ENCODE measurements at places on chromosomes 7 and 10.

GRCh38 chr10:60629332-60629731, 148.9 kb upstream of the CDK1 start:
- DNase-seq: no peak

DNA sequence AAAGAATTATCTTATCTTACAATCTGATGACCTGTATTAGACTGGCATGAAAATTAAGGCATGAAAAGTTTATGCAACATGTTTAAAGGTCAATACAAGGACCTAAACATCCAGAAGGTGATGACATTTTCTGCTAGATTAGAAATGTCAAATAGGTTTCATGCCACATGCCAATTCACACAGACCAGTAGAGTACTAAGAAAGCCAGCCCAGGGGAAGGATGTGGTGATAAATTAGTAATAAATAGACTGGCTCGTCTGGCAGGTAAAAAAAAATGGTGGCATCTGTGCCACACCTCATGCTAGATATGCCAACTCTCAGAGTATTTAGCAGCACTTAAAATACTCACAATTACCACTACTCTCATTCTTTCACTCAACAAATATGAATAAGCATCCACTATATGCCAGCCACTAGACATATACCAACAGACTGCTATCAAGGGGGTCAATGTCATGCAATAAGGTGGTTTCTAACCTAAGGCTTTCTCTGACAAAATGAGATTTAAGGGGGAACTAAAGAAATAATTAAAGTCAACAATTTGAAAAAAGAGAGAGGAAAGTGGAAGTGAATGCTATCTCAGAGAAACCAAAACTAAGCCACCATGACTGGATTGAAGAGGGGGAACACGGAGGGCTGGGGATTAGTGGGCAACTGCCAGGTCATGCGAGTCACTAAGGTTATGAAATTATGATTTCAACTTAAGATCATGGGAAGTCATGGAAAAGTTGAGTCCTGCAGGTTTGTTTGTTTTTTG, 83.5 kb downstream of the SGMS1 start:
- no peak for DNase-seq

- no peak for DNase-seq
Observed at GRCh38 chr10:123259791-123260190, 105.6 kb downstream of the BUB3 start.

DNA sequence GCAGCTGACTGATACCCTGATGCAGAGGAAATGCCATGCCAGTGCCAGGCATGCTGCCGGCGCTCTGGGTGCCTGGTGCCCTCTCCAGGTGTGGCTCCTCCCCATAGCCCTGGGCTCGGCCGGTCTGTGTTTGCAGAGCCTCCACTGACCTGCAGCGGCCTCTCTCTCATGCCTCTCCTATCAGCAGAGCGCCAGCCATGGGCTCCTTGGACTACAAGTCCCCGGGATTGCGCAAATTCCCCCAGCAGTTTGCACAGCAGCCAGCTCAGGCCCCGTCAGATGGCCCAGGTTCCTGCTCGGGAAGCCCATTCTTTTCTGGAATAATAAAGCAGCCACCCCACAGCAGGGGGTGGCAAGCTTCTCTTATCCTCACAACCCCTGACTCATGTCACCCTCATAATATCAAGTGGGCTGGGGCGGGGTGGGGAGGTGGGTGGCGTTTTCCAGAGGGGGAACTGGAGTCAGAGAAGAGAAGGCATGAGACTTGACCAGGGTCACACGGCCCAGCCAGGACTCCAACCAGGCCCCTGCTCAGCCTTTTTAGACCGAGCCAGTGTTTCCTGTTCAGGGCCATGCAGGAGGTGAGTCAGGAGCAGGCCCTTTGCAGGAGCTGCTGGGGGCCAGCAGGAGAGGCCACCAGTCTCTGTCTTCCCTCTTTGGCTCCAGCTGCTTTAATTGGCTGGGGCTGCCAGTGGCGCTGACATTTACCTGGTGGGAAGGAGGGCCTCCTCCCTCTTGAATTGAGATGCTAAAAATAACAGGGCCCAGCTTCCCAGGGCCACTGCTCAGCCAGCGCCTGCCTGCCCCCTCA, 58.6 kb downstream of the ZMIZ1 start:
- DNase-seq: no peak

DNA sequence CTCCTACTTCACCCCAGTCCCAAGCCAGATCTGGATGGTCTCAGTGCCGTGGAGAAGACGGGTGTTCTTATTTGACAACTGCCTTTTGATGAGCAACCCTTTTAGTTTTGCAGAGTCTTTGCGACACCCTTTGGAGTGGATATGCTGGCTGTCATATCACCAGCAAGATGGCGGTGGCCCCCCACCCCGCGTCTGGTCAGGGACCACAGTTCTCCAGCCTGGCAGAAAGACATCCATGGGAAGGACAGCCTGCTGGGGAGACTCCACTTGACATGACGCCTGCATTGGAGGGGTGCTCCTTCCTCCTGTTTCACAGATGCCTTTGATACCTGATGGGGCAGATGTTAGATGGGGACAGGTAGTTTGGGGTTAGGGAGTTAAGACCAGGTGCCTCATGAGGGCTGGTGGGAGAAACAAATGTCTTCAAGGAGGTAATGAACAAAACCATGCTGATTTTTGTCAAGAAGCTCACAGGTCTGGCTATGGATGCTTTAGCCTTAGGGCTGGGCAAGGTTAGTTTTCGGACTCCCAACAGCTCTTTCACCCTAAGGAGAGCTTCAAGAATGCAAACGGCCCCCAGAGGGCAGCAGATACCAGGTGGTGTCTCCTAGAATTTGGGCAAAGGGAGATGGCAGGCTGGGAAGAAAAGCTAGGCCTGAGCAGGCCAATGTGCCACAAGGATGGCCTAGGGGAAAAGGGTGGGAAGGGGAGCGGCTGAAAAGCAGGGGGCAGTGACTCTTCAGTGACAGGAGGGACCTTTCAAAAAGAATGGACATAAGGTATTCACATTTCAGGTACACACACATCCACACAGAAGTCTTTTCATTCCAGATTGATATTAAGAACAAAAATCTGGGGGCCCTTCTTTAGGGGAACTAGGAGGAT, 95.2 kb downstream of the CLEC2L start:
- DNase-seq: peak; percentile 29

GRCh38 chr10:86538547-86538946, 17.0 kb upstream of the WAPL start:
- no peak for DNase-seq

GRCh38 chr10:125882596-125882995, 1.5 kb upstream of the DHX32 start:
- DNase-seq: no peak

- DNase-seq: no peak
Observed at GRCh38 chr10:130751851-130752250, 559.7 kb downstream of the TCERG1L start.

- no peak for DNase-seq
Observed at GRCh38 chr10:129472696-129473555, 5.9 kb downstream of the MGMT start.

- no peak for DNase-seq
Observed at GRCh38 chr10:16505161-16505560, 16.5 kb downstream of the C1QL3 start.

GRCh38 chr10:112752288-112752687, 197.8 kb upstream of the TCF7L2 start:
- no peak for DNase-seq

- no peak for DNase-seq
Observed at GRCh38 chr10:78640796-78641636, 427.8 kb upstream of the ZMIZ1 start.

DNA sequence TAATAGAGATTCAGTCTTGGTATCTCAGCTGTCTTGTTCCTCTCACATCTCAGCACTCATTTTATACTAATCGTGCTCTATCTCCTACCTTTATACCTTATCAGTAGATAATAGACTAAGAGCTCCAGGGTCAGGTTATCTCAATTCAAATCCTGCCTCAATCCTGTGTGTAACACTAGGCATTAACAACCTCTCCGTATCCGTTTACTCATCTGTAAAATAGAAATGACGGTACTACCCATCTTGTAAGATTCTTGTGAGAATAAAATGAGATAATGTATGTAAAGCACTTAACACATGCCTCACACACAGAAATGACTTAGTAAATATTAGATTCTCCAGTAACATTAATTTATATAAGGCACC, 622 bp upstream of the P4HA1 start:
- DNase-seq: no peak

DNA sequence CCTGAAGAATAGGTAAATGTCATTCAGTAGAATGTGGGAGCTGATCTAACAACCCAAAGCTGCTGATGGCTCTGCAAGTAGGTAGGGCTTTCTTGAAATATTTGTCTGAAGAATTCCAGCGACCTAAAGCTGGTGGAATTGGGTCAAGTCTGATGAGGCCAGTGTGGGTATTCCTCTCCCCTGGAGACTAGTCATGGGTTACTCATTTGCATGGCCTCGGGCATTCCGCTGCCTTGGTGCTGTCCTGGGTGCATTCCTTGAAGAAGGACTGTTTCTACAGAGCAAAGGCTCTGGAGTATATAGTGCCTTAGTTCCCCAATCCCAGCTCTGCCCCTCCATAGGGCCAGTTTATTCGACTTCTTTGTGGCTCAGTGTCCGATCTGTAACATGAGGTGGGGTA, 19.2 kb downstream of the PDK4 start:
- no peak for DNase-seq

DNA sequence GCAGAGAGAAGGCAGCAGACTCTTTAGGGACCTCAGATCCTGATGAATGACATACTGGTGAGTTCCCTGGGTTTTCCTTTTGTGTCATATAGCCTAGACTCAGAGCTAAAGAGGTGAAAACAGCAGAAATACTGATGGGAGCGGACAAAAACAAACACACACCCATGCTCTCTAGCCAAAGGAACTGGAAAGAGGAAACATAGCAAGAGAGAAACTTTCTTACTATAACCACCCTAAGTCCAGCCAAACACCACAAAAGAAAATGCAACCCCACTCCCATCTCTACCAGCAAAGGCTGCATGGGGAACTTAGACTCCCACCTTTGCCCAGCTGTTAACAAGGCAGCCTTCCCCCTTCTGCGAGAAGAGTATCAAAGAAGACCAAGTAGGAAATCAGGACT, 16.3 kb downstream of the GSAP start:
- DNase-seq: no peak

DNA sequence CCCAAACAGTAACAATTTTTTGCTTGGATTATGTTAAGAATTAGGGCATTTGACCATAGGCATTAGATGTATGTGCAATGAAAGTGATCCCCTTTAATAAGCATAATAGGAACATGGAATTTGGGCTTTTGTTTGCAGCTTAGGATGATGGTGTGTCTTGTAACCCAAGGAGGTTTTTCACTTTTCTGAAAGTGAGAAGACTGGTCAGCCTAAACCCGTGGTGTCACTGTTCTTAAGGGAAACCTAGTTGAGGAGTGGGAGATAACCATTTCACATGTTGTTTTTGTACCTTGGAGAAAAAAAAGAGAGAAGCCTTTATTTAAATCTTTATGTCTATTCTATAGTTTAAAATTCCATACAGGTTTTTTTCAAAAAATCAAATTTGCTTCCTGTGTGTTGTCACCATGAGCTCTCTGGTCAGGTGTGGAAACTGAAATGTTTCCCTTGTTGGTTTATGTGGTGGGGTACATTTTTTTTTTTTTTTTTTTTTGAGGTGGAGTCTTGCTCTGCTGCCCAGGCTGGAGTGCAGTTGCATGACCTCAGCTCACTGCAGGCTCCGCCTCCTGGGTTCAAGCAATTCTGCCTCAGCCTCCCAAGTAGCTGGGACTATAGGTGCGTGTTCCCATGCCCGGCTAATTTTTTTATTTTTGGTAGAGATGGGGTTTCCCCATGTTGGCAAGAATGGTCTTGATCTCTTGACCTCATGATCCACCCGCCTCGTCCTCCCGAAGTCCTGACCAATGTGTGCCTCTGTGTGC, 7.7 kb downstream of the CCM2 start:
- DNase-seq: no peak

DNA sequence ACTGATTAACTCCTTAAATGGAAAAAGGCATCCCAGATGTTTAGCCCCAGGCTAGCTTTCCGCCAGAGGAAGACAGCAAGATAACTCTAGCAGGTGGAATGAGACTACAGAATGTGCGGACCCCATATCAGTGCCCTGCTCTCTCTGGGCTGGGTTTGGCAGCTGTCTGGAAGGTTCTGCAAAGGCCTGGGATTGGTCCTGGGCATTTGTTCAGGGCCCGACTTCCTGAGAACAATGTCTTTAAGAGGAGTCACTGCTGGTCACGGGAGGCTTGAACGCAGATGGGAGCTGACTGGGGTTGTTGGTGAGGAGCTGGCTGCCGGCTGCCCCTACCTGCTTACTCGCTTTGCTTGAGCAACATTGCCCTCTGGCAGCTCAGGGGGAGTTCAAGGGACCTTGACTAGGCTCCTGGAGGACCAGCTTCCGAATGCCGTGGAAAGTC, 130.6 kb upstream of the BTBD16 start:
- no peak for DNase-seq

- no peak for DNase-seq
Observed at GRCh38 chr10:14362104-14362503, 31.4 kb upstream of the FRMD4A start.

GRCh38 chr7:134736381-134736780, 43.1 kb upstream of the CALD1 start:
- no peak for DNase-seq

DNA sequence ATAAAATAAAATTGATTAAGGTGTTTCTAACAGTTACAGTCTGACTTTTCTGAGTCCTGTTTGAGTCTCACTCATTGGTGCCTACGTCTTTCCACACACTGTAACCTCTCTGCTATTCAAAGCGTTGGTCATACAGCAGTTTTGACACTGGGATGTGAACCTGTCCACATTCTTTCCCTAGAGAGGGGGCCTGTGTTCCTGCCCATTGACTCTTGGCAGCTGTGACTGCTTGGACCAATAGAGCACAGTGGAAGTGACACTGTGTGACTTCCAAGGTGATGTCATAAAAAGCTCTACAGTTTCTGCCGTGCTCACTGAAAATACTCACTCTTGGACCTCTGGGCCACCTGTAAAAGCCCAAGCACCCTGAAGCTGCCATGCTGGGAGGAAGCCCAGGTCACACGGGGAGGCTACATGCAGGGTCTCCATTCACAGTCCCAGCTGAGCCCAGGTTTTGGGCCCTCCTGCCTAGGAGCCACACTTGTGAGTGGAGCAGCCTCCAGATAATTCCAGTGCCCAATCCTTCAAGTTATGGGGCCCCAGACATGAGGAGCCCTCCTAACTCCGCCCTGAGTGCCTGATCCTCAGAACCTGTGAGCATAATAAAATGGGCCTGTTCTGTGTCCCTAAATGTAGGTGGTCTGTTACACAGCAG, 704 bp upstream of the ANTXRL start:
- no peak for DNase-seq

DNA sequence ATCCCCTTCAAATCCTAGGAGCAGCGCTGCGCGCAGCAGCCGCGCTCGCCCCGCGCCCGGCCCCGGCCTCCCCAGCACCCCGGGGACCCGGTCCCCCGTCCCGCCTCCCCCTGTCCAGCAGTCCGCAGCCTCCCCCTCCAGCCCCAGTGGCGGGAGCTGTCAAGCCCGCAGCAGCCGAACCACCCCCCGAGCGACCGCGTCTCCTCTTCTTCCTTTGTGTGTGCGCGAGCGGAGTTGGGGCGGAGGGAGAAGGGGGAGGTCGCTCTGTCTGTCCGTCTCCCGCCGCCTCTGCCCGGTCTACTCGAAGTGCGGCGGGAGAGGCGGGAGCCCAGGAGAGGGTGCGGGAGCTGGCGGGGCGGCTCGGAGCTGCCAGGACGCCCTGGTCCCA, 375 bp upstream of the CHN2 start:
- DNase-seq: peak; percentile 61

GRCh38 chr10:106565546-106565945, 599.0 kb downstream of the SORCS1 start:
- DNase-seq: no peak

- DNase-seq: no peak
Observed at GRCh38 chr7:1823376-1824150, 153.5 kb downstream of the ELFN1 start.
